Astrocyte of the cerebellum (primary cell): ENCODE measurements at places on chromosomes 13 and 19.

DNA sequence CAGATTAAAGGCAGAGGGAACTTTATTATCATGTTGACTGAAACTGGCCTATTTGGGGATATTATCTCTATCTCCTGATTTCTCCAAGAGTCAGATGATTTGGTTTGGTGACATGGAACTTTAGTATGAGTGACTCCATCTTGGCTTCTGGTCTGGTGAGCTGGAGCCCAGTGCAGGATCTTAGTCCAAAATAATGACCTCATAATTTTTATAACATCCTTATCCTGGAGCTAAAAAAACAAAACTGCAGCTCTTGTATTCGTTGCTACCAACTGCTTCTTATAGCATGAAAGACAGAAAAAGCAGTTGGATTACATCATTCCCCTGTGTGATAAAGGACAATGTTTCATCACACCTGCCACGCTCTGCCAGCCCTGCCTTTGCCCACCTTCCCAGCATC is 39.3 kb upstream of the RNF17 start:
- no peak for DNase-seq

DNA sequence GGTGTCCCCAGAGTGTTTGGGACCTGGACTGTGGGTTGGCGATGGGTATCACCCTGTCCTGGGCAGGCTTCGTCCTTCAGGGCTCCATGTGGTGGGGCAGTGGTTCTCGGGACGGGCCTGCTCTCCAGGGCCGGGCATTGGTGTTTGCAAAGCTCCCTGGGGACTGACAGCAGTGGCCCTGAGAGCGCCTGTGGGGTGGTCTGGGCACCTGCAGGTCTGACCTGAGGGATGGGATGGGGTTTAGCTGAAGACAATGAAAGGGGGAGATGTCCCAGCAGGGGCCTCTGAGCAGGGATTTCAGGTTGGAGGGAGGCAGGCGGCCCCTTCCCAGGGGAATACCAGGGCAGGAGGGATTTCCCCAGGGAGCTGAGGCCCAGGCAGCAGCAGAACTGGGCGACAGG is 68.3 kb upstream of the MCF2L start:
- DNase-seq, result no peak

GRCh38 chr19:2764945-2765344 is 18.1 kb downstream of the SGTA start:
- no peak for DNase-seq

GRCh38 chr19:13262450-13262849 is 112.2 kb downstream of the IER2 start:
- peak; percentile 33 for DNase-seq

DNA sequence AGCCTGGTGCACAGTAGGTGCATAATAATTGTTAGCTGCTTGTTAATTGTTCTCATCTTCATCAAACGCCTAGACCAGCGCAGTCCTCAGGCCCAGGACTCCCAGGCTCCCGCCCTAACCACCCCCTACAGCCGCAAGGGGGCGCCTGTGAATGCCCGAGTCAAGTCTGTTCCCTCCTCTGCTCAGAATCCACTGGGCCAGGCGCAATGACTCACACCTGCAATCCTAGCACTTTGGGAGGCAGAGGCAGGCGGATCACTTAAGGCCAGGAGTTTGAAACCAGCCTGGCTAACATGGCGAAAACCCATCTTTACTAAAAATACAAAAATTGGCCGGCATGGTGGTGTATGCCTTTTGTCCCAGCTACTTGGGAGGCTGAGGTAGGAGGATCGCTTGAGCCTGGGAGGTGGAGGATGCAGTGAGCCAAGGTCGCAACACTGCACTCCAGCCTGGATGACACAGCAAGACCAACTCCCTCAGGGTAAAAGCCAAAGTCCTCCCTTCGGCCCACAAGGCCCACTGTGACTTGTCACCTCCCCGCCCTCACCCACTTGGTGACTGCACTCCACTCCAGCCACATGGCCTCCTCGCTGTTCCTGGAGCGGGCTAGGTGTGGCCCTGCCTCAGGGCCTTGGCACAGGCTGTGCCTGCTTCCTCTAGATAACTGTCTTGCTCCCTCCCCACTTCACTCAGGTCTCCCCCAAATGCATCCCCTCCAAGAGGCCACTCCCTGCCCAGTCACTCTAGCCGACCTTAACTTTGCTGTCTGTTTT is 9.1 kb downstream of the ZNF653 start:
- peak; percentile 52 for DNase-seq

DNA sequence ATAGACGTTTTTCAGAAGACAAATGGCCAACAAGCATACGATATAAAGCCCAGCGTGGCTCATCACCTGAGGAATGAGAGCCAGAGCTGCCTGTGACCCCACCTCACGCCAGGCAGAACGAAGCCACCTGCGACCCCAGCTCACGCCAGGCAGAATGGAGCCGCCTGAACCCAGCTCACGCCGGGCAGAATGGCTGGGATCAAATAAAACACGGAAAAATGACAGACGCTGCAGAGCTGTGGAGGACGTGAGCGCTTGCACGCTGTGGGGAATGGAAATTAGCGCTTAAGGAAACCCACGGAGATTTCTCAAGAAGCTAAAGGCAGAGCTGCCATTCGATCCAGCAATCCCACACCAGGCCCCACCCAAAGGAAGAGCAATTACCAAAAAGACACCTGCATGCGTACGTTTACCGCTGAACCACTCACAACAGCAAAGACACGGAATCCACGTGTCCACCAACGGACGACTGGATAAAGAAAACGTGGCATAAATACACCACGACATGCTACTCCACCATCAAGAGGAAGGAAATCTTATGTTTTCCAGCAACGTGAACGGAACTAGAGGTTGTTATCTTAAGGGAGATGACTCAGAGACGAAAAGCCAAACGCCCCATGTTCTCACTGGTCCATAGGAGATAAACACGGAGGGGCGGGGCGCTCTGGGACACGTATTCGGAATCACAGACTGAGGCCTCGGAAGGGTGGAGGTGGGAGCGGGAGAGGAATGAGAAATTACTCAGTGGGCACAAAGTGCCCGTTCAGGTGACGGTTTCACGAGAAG is 30.7 kb upstream of the C13orf46 start:
- DNase-seq, result no peak

GRCh38 chr13:66578305-66578704 is 651.8 kb downstream of the PCDH9 start:
- no peak for DNase-seq

GRCh38 chr19:56211718-56212117 is 9.6 kb downstream of the ZSCAN5C start:
- DNase-seq, result no peak

GRCh38 chr19:46674416-46675178 is 13.6 kb upstream of the DACT3 start:
- no peak for DNase-seq

- DNase-seq, result no peak
Observed at GRCh38 chr19:49469828-49470614, 4.0 kb upstream of the FLT3LG start.

DNA sequence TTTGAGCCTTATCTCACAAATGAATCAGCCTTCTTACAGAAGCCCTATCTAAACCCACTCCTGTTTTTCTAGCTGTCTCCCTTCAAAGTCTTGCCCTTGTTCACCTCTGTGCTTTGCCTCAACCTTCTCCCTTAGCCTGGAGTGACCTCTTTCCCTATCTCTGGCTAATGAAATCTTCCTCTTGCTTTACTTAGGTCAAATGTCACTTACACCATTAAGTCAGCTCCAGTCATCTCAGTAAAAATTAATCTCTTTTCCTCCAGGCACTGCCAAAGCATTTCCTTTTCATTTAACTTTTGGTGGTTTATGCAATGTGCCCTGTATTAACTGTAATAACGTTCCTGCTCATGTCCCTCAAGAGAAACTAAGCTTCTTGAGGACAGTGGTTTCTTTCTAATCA is 596.5 kb upstream of the MIR17HG start:
- DNase-seq, result no peak

DNA sequence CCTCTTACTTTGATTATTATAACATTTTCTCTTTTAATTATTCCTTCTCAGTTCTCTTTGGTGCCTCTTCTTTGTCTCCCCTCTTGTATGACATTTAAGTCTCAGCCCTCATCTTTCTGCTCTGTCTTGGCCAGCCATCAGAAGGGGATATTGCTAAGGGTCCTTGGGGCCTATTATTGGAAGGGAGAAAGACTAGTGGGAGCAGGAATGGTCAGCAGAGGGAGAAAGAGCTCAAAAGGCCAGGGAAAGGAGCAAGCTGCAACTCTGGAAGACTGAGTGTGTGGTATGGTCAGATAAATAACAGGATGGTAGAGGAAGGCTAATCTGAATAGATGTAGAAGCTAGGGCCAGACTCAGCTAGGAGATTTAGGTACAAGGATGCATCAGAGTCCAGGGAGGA is 336.9 kb downstream of the TDRD3 start:
- no peak for DNase-seq

DNA sequence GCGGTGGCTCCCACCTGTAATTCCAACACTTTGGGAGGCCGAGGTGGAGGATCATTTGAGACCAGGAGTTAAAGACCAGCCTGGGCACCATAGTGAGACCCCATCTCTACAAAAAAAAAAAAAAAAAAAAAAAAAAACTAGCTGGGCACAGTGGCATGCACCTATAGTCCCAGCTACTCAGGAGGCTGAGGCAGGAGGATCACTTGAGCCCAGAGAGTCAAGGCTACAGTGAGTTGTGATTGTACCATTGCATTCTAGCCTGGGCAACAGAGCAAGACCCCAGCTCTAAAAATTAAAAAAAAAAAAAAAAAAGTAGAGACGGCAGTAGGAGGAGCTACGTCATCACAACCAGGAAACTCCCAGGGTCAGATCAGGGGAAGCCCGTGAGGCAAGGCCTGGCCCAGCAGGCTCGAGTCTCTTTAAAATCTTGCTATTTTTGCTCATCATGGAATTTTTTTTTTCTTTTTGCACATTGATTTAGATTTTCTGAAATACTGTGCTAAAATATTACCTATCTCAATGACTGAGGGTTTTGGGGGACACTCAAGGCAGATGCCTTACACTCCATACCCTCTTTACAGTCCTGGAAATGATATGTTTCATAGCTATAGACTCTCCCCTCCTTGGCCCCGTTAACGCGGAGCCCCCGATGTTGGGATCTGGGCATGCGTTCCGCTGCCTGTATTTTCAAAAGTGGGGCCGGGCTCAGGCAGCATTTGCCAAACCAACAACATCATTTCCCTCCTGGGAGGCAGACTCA is 44.4 kb upstream of the USE1 start:
- no peak for DNase-seq

DNA sequence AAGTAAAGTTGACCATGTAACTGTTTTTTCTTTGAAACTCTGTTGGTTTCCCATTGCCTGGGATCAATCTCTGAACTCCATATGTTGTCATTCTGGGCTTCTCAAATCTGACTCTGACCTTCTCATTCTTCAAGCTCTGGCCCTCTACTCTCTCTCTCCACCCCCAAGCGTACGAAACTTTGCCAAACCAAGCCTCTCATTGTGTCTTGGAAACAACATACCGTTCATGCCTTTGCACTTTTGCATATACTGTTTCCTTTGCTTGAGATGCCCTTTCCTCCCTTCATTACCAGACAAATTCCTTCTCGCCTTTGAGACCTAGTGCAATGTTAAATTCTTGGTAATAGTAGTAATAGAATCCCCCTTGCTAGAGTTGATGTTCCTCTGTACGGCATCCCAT is 113.7 kb downstream of the OLFM4 start:
- DNase-seq, result no peak

DNA sequence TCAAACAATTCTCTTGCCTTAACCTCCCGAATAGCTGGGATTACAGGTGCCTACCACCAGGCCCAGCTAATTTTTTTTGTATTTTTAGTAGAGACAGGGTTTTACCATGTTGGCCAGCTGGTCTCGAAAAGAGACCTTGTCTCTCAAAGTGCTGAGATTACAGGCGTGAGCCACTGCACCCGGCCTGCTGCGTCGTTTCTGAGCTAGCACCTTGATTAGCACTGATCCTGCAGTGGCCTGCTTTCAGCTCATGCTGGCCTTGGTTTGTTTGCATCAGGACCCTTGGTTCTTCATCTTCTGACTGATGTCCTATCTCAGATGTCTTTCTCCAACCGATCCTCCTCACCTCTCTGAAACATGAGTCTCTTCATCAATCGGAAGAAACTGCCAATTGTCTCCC is 4.9 kb upstream of the TFDP1 start:
- DNase-seq, result no peak

GRCh38 chr13:94454906-94455305 is 24.6 kb downstream of the DCT start:
- DNase-seq, result no peak

- no peak for DNase-seq
Observed at GRCh38 chr13:78971355-78972025, 312.5 kb upstream of the OBI1 start.
